HFFc6 (cell line): ENCODE measurements at places on chromosomes 11 and 22. TPM values are rescaled to one million over a fixed set of nuclear protein-coding genes. Genes with fewer than 3 reads are reported as not detected.

Gene GLB1L2
- total RNA-seq: not detected in 3 replicates

DNA sequence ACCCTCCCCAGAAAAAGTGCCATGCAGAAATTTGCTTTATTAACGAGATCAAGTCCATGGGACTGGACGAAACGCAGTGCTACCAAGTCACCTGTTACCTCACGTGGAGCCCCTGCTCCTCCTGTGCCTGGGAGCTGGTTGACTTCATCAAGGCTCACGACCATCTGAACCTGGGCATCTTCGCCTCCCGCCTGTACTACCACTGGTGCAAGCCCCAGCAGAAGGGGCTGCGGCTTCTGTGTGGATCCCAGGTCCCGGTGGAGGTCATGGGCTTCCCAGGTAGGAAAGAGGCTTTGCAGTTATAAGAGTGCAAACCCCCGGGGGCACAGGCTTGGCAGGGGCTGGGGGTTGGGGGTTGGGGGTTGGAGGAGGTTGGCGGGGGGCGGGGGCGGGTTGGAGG lies 4.2 kb downstream of the APOBEC3H start:
- H3K27me3 ChIP-seq: peaks cover 42% of the 10 kb centered on the region
- no peak overlapping the region for H3K27ac ChIP-seq
- peaks cover 7% of the 10 kb centered on the region for H3K4me1 ChIP-seq
- H3K4me3 ChIP-seq: no peak overlapping the region
- H3K36me3 ChIP-seq: no peaks in the 10 kb centered on the region

Gene TMEM126B
- 48.0 to 55.7 TPM (median 49.8 TPM) in 3 replicates for total RNA-seq

- no peak overlapping the region for H3K27ac ChIP-seq
- H3K36me3 ChIP-seq: no peaks in the 10 kb centered on the region
- H3K4me1 ChIP-seq: no peaks in the 10 kb centered on the region
- H3K27me3 ChIP-seq: no peaks in the 10 kb centered on the region; the same call in 1 of the 2 replicates
- no peak overlapping the region for H3K4me3 ChIP-seq
- DNase-seq: no peak
Observed at GRCh38 chr11:90178751-90179150, 44.1 kb downstream of the CHORDC1 start.

GRCh38 chr11:44309478-44310205 lies at the start of gene ALX4:
Gene ALX4, minus strand, starts transcription at chr11:44310139. Its CDS starts 77 bp downstream, at chr11:44310062.
- peak; percentile 15 for DNase-seq
- no peaks in the 10 kb centered on the region for H3K36me3 ChIP-seq
- H3K27me3 ChIP-seq: peaks cover 64% of the 10 kb centered on the region
- H3K27ac ChIP-seq: no peak within 1 kb of the TSS

Gene SEPTIN3
- total RNA-seq: 0.05 TPM in 1 of 3 replicates, not detected in the others

DNA sequence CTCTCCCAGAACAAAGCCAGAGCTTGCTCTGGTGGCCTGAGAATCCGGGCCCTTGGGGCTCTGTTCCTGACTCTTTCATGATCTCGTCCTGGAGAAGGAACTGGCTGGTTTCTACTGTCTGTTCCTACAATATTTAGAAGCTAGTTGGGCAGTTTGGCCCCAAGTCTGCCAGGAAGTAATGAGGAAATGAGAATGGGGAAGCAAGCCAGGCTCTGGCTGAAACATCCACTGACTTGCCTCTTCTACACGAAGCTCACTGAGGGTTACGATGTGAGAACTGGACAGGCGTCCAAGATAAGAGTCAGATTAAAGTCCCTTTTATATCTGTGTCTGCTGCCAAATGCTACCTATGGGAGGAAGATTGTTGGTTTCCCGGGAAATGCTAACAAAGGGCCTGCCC lies 110.0 kb upstream of the KIRREL3 start:
- H3K27me3 ChIP-seq: peaks cover 34% of the 10 kb centered on the region
- peaks cover 6% of the 10 kb centered on the region; the same call in 1 of the 2 replicates for H3K4me1 ChIP-seq
- no peak overlapping the region for H3K27ac ChIP-seq

Gene UPK2
- not detected in 3 replicates for total RNA-seq
